WTC11 (cell line): ENCODE measurements at places on chromosomes 6 and 20. TPM values are rescaled to one million over a fixed set of nuclear protein-coding genes. Genes with fewer than 3 reads are reported as not detected.

GRCh38 chr6:152636609-152637295 is 410 bp downstream of the SYNE1 start:
- H3K27ac ChIP-seq, result no peak overlapping the region
- H3K27me3 ChIP-seq, result peaks cover 46% of the 10 kb centered on the region
- H3K4me3 ChIP-seq, result peak overlapping the region; percentile 92
- H3K36me3 ChIP-seq, result no peaks in the 10 kb centered on the region; the same call in 1 of the 2 replicates
- peak; percentile 50 for DNase-seq
- H3K4me1 ChIP-seq, result peaks cover 21% of the 10 kb centered on the region

DNA sequence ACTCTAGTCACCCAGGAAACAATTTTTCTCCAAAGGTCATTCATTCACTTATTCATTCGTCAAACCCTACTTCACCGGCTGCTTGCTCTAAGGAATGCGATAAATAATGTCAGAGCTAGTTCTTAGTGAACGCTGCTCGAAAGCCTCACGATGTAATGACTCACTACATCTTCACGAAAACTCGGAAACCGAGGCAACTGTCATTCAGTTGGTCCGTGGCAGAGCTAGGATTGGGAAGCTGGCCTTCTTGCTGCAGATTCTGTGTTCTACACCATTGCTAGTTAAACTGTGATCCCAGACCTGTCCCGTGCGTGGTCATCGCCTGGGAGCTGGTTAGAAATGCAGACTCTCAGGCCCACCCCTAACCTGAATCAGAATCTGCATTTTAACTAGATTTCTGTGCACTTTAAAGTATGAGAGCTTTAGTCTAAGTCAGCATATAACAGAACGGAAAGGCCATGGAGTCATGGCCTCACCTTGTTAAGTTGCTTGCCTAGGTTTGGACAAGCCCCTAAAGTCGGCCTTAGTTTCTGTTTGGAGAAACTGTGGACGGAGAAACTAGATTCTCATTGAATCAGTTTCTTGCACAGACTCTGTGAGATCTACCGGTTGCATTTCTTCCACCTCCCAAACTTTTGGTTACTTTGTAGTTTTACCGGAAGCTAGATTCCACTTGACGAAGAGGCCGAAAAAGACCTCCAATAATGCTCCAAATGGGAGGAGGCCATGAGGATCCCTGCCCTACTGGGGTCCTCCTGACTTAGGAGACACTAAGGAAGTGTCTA is 651 bp upstream of the CCND3 start:
- peak overlapping the region; percentile 64 for H3K4me3 ChIP-seq
- no peak for DNase-seq
- peaks cover 32% of the 10 kb centered on the region for H3K4me1 ChIP-seq
- no peaks in the 10 kb centered on the region for H3K36me3 ChIP-seq

DNA sequence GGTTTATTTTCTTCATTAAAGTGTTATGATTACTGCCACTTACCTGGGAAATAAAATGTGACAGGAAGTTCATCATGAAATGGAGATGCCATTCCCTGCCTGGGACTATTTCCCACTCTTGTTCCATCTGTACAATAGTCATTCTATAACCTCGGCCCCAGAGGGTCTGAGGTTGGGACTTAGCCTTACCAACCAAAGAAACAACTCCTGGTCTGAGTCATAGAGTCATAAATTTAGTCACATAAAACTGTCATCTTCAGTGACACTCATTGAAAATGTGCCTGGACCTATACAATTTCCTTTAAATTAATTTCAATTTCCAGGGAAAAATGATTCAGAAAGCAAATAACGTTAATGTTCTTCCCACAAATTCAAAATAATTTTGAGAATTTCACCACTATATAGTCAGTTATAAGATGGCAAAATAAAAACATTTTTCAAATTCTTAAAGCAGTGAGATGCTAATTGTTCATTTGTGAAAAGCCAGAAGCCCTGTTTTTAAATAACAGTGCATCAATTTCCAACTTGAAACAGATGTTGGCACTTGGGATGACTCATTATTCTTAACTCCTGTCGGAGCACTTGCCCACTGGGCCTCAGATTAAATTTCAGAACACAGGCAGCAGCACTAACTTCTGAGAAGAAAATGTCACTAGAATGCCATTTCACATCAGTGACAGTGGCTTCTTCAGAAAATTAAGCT is 201.2 kb upstream of the SMLR1 start:
- H3K36me3 ChIP-seq, result no peaks in the 10 kb centered on the region
- no peak overlapping the region for H3K4me3 ChIP-seq
- H3K27me3 ChIP-seq, result no peaks in the 10 kb centered on the region
- DNase-seq, result no peak
- H3K27ac ChIP-seq, result no peak overlapping the region

Gene MROH8
- total RNA-seq, result 0.50 to 0.92 TPM (median 0.89 TPM) in 3 replicates

GRCh38 chr6:159422041-159422984 is 253.1 kb downstream of the FNDC1 start:
- no peaks in the 10 kb centered on the region; the same call in 1 of the 2 replicates for H3K27me3 ChIP-seq
- H3K36me3 ChIP-seq, result no peaks in the 10 kb centered on the region
- peaks cover 5% of the 10 kb centered on the region for H3K4me1 ChIP-seq

Gene HEY2
- 10.6 to 12.3 TPM (median 11.5 TPM) in 3 replicates for total RNA-seq

Gene PPP1R3D
- 2.4 to 3.6 TPM (median 3.2 TPM) in 3 replicates for total RNA-seq

DNA sequence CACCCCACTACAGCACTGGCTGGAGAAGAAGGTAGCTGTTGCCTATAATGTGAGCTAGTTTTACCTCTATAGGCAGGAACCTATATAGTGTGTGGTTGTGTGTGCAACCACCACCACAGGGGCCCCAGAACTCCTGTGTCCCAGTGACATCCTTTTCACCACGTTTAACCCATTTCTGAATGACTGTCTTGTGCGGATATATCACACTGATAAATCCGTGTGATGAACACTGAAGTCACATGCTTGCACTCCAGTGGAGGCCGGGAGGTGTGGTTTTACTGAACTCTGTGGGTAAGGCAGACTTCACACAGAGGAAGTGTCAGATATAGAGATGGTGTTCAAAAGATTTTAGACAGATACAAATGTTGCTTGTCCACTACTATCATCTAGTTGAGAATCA is 32.5 kb downstream of the SDHAF4 start:
- H3K4me1 ChIP-seq, result peaks cover 27% of the 10 kb centered on the region
- no peak overlapping the region for H3K27ac ChIP-seq
- peaks cover 15% of the 10 kb centered on the region for H3K36me3 ChIP-seq
- H3K4me3 ChIP-seq, result no peak overlapping the region

Gene SEMG1
- total RNA-seq, result 2.0 to 2.9 TPM (median 2.1 TPM) in 3 replicates

DNA sequence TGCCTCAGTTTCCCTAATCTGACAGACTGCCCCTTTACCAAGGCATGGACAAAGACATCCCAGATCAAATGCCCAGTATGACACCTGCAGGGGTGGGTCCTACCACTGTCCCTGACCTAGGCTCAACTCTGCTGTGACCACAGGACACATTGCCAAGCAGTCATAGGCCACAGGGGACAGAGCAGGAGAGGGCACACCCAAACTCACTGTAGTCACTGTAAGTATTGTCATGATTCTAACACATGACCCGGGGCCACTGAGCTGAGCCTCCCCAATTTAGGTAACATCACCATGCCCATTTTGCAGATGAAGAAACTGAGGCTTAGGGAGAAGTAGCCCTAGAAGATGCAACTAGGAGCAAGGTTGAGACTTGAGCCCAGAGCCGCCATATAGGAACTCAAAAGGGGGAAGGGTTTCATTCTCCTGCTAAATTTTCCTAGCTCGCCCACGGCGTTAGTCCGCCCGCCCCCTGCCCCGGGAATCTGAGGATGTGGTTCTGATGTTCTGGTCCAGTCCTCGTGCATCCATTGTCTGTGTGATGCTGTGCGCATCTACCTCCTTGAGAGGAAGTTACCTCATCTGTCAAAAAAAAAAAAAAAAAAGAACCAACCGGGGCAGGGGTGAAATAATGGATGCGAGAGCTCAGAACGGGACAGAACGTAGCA is 44.8 kb downstream of the PMEPA1 start:
- peak; percentile 6 for DNase-seq
- no peaks in the 10 kb centered on the region for H3K27me3 ChIP-seq
- no peak overlapping the region for H3K4me3 ChIP-seq
- H3K36me3 ChIP-seq, result no peaks in the 10 kb centered on the region; the same call in 1 of the 2 replicates
- peaks cover 45% of the 10 kb centered on the region for H3K4me1 ChIP-seq

DNA sequence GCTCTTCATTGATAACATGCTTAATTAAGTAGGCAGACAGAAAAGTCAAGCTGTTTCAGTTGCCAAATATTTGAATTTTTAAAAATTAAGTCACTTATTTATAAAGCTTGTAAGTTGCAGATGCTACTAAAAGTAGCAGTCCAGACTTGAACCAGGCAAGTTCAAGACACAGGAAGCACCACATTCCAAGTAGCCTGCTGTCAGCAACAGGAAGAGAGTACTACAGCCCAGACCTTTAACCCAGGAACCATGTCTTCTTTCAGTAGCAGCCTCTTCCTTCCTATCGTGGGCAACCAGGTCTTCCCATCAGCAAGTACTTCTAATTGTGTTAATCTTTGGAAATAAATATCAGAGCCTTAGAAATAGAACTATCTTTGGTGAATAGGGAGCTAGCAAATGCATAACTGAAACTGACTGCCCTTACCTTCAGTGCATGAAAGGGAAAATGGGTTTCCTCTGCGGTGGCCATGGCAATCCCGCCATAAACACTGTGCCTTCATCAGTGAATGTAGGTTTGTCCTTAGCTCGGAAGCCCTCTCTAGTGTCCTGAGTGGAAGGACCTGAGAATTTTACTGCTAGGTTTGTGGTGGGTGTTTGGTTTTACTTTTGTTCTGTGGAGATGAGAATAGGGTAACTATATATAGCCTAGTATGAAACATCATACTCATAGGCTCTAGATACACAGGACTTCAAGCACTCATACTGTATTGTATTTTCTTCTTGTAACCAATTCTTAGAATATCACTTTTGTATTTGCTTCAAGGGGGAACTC is 95.6 kb downstream of the SYCP2 start:
- H3K27me3 ChIP-seq, result peaks cover 48% of the 10 kb centered on the region
- peaks cover 21% of the 10 kb centered on the region for H3K4me1 ChIP-seq

- DNase-seq, result no peak
- H3K27me3 ChIP-seq, result no peaks in the 10 kb centered on the region
- H3K4me3 ChIP-seq, result no peak overlapping the region
Observed at GRCh38 chr6:18350271-18350670, 36.9 kb upstream of the RNF144B start.

DNA sequence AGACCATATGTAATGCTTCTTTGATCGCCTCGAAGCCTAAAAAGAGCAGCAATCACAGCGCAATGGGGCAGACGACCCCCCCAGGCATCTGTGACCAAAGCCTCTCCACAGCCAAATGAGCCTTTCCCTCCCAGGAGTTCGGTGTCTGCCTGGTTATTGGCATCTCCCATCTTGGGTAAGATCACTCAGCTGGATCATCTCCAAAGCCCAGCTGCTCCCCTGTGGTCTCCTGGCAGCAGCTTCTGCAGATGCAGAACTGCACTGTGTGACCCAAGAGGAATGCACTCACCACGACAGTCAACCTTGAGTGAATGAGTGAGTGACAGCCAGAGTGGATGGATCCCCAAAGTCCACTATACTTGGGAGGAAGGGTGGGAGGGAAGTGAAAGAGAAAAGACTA is 44.8 kb upstream of the IYD start:
- H3K27ac ChIP-seq, result no peak overlapping the region
- H3K36me3 ChIP-seq, result no peaks in the 10 kb centered on the region
- H3K27me3 ChIP-seq, result no peaks in the 10 kb centered on the region
- DNase-seq, result no peak
- peaks cover 10% of the 10 kb centered on the region for H3K4me1 ChIP-seq

Gene NKAIN2
- 0.33 to 0.64 TPM (median 0.41 TPM) in 3 replicates for total RNA-seq

Gene TRIM10
- 0.09 to 0.22 TPM (median 0.16 TPM) in 3 replicates for total RNA-seq

- no peak overlapping the region for H3K27ac ChIP-seq
- H3K27me3 ChIP-seq, result peaks cover 17% of the 10 kb centered on the region
- no peak overlapping the region for H3K4me3 ChIP-seq
- DNase-seq, result no peak
- peaks cover 14% of the 10 kb centered on the region; the same call in 1 of the 2 replicates for H3K4me1 ChIP-seq
Observed at GRCh38 chr6:4380881-4381281, 245.5 kb upstream of the ECI2 start.
